ENCODE measurements at places on chromosomes 6 and 20. TPM values are rescaled to one million over a fixed set of nuclear protein-coding genes. Genes with fewer than 3 reads are reported as not detected.

Gene ZBP1
- total RNA-seq = not detected

Gene SRMS
- total RNA-seq = not detected

Gene SPATA25
- total RNA-seq = 0.44 TPM

Gene HCRTR2
- not detected for total RNA-seq

Gene TMC2
- total RNA-seq = not detected

Gene RNF182
- 0.22 TPM for total RNA-seq

Gene MAPK13
- total RNA-seq = 3.2 TPM

Gene PPP1R18
- total RNA-seq = 33.6 TPM

Gene GRIK2
- not detected for total RNA-seq

Gene PHACTR1
- 0.40 TPM for total RNA-seq

Gene PSORS1C2
- total RNA-seq = not detected

Gene VGLL2
- not detected for total RNA-seq

Gene GTSF1L
- total RNA-seq = not detected

Gene CCN6
- total RNA-seq = not detected

Gene WFDC5
- total RNA-seq = not detected

Gene PTCHD4
- total RNA-seq = 5.0 TPM

Gene FOXP4
- total RNA-seq = 4.6 TPM

Gene LHFPL5
- total RNA-seq = not detected

Gene EHMT2
- total RNA-seq = 25.7 TPM

Gene CST1
- total RNA-seq = not detected

Measured in lung microvascular endothelial cell (primary cell).